ENCODE measurements at places on chromosomes 6 and 20.

DNA sequence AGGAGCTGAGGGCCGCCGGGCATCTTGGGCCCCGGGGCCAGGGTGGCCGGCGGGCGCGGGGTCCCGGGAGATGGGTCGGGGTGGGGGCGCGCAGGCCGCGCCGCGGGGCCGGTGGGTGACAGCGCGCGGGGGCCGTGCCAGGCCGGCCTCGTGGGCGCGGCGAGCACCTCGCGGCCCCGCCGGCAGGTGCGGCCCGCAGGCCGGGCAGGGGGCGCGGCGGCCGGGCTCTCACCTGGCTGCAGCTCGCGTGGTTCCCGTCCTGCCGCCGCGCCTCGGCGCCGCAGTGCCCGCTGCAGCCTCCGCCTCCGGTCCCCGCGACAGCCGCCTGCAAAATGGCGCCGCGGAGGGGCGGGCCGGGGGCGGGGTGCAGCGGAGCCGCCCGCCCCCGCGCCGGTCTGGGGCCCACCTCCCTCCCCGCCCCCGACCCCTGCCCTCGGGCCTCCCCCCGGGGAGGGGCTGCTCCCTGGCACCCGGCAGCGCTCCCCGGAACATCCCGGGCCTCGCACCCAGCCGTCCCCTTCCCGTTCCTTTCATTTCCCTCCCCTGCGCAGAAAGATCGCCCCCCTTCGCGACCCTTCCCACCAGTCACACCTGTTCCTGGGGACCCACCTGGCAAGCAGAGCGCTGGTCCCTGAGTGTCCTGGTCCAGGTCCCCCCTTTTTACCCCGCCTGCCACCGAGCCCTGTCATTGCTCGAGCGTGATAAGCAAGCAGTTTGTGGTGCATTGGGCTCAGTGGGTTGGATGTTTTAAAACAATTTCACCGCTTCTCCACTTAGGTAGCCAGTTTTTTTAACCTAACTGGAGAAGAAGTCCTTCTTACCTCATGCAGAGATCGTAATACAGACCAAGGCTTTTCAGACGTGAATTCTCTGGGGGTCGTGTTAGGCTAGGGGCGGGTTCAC lies at the start of gene SLC23A2:
SLC23A2 (minus strand) TSS at position 337 of the 903 bp plus-strand sequence. CDS start 68,948 bp downstream, outside the sequence.
- peak; percentile 47 for DNase-seq

DNA sequence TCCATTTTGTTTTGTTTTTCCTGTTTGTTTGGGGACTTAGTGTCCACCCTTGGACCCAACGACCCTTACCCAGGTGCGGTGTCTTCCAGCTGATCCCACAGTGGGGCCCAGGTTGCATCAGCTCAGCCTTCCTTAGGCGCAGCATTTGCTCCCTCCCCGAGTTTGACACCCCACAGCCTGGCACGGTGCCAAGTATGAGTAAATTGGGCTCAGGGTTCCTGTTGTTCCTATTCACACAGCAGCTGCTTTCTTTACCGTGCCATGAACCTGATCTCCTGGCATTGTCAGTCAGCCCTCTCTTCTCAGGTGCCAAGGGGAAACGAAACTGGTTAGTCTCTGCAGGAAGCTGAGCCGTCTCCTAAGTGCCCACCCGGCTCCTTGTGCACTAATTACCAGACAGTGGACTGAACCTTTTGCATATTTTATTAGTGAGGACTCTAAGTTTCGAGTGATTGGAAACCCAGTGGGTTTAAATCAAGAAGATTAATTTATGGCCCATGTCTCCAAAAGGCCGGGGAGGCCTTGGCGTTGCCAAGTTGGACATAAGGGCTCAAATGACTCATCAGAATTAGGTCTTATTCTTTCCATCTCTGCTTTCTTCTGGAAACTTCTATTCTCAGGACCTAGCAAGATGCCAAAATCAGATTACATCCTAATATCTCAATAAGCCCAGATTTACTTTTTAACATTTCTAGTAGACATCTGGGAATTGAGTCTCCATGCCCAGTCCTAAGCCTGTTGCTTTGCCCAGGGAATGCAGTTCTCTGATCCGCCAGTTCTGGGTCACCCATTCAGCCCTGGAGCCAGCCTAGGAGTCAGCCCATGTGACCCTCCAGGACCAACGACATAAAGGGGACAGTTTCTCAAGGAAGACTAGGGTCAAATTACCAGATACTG lies 68.8 kb downstream of the TSHZ2 start:
- DNase-seq = peak; percentile 68

- no peak for DNase-seq
These were observed 17.2 kb upstream of the SCML4 start for GRCh38 chr6:107841275-107841670.

- DNase-seq = no peak
These were observed 11.9 kb downstream of the NELFCD start for GRCh38 chr20:58992911-58993310.

- no peak for DNase-seq
These were observed 23.6 kb upstream of the FABP7 start for GRCh38 chr6:122755901-122756300.

- no peak for DNase-seq
These were observed 16.1 kb downstream of the E2F3 start for GRCh38 chr6:20417819-20418218.

DNA sequence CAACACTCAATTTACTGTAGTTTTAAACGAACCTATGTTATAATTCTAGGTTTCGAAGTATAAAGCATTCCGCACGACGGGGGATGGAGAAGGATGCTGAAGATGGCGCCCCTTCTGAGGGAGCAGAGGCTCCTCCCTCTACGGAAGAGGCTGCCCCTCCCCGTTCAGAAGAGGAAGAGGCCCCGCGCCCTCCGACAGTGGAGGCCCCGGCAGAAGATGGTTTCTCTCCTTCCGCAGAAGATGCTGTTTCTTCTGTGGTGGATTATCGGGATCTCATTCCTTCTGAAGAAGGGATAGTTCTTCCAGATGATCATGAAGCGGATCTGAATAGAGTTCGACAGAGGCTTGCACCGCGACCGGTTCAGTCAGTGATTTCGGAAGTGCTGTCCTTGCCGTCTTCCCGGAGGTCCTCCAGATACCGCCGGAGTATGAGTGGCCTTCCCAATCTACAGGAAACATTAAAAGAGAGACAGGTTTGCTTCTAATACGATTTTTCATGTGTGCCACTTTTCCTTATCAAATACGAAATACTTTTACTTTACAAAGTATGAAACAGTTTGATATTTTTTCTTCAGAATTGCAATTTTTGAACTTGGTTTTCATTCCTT lies 7.7 kb downstream of the DNAH8 start:
- no peak for DNase-seq

GRCh38 chr20:6767536-6768227 lies at the start of gene BMP2:
Gene BMP2 (plus strand): TSS chr20:6767686. CDS start chr20:6770127, 2,441 bp downstream.
- DNase-seq = peak; percentile 48

GRCh38 chr6:9361749-9362148 lies 926.4 kb upstream of the SLC35B3 start:
- no peak for DNase-seq

- DNase-seq = no peak
These were observed 41.1 kb downstream of the DLL1 start for GRCh38 chr6:170249817-170250216.

GRCh38 chr20:31695849-31696804 lies 26.5 kb downstream of the BCL2L1 start:
- no peak for DNase-seq

DNA sequence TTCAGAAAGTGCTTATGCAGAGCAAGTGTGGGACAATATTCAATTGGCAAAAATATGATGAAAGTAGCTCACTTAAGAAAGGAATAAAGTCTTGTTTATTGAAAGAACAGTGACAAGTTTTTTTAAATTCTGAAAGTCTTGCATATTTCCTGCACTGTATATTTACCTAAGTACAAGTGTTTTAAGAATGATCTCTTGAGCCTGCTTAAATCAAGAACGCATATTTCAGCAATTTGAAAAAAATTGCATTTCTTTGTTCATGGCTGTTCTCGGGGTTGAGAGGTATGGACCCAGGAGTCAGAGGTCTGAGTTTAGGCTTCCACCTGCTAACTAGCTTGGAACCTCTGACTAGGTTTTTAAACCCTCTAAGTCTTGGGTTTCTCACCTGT lies 27.4 kb downstream of the SLC22A3 start:
- DNase-seq = no peak

GRCh38 chr20:47191074-47191673 lies 165.3 kb downstream of the ZMYND8 start:
- DNase-seq = no peak

DNA sequence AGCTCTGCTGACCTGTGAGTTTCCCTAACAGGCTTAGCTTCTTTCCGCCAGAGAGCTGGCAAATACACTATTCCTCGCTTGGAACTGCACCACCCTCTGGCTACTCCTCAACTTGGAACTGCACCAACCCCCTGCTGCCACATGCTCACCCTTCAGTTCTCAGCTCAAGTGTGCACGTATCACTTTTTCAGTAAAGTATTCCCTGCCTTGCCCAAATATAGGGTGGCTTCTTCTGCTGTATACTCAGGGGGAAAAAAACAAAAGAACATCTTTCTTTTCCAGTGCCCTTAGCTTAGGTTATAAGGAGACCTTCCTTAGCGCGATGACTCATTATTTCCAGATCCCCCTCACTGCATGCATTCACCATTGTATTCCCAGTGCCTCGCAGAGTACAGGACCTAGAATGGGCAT lies 21.2 kb downstream of the GNAS-AS1 start:
- DNase-seq = no peak

- no peak for DNase-seq
These were observed 8.1 kb downstream of the TAGAP start for GRCh38 chr6:159036673-159037072.

GRCh38 chr6:16060039-16060438 lies 68.8 kb upstream of the MYLIP start:
- no peak for DNase-seq

DNA sequence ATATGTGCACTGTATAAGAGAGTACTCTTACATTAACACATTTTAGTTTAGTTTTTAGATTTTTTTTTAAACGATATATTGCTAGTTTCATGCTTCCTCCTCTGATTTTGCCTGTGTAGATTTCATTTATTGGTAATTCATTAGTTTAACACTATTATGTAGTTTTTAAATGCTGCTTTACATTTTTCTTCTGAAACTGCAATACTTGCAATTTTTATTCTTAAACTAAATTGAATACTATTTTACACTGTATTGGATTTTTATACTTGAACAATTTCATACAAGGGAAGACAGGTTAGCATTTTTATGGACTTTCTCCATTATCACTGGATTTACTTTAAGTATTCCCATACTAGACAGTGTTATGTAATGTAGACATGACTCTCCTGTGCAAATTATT lies 12.2 kb downstream of the RBM24 start:
- no peak for DNase-seq

- DNase-seq = no peak
These were observed 27.1 kb downstream of the PRR18 start for GRCh38 chr6:166281104-166281503.

GRCh38 chr6:1321738-1322137 lies 9.8 kb downstream of the FOXQ1 start:
- no peak for DNase-seq

GRCh38 chr6:111997078-111997852 lies 56.6 kb upstream of the CCN6 start:
- peak; percentile 85 for DNase-seq

DNA sequence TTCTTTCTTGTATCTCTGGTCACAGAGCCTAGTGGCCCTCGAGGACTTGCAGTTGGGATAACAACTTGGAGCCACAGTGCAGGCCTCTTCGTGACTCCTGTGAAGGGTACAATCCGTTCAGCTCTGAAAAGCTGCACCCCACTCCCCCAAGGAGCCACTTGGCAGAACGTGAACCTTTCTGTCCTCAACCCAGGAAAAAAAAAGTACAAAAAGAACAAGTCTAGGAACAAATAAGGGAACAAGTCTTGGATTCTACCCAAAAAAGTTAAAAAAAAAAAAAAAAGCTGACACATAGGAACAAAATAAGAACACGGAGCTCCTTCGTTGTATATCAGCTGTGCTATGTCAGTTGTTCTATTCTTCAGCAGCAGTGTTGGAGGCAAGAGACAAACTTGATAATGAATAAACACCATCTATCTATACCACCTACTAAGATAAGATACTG lies 77.9 kb upstream of the TULP1 start:
- peak; percentile 63 for DNase-seq

GRCh38 chr6:12654514-12654913 lies 62.1 kb upstream of the PHACTR1 start:
- DNase-seq = no peak

DNA sequence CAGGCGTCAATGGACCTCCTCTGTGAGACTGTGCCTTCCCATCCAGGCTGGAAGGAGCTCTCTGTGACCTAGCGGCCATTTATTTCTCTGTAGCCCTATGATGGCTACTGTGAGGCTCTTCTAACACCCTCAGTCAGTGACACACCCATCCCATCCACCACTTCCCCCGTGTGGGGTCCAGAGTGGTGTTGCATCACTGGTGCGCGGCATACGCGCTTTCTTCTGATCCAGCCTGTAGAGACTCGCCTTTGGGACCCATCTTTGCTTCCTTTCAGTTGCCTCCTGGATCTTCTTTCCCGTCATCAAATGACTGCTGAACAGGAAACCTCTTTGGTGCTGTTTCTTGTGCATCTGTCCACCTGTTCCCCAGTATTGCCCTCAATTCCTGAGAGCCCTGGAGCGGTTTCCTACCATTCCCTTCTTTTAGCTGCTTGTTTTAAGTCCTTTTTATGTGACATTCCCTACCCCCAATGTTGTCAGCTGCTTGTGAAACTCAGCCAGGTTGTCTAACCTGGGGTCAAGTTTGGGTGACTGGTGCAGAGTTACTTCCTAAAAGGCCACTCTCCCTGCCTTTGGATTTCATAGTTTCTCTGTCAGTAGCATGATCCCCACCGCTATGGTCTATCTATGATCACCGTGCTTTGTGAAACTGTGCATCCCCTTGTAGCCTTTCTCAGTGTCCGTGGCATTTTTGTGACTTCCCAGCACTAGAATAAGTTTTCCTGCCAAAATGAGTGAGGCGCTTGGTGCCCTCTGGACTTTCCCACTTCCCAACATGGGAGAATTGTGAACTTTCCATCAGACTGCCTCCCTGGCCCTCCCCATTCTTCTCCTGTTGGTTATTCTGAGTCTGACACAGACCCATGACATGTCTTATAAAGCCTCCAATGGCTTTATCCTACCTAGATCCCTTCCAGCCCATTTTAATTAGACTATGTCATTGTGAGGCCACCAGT lies 5.7 kb downstream of the PRR3 start:
- DNase-seq = no peak

- DNase-seq = no peak
These were observed 9.7 kb downstream of the HLA-DOB start for GRCh38 chr6:32807020-32807580.

GRCh38 chr6:24251339-24251738 lies 106.5 kb downstream of the DCDC2 start:
- no peak for DNase-seq
